ENCODE measurements at places on chromosomes 2 and 18.

- peak; percentile 65 for DNase-seq
Observed at GRCh38 chr2:97718051-97718882, 4.9 kb downstream of the ZAP70 start.

DNA sequence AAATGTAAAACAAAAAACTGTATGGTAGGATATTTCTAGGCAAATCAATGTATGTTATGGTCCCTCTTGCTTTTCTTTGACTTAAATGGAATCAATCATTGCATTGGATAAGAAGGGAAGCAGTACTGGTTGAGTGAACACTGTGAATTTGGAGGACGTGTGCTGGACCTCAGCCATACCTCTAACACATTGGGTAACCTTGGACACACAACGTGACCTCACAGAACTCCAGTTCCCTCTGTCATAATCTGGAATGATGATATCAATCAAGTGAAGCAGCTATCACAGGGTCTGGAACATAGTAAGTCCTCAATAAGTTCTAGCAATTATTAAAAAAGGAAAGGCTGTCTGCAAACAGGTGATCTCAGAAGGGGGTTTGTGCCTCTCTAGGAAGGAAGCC lies 474.9 kb upstream of the TCF4 start:
- no peak for DNase-seq

DNA sequence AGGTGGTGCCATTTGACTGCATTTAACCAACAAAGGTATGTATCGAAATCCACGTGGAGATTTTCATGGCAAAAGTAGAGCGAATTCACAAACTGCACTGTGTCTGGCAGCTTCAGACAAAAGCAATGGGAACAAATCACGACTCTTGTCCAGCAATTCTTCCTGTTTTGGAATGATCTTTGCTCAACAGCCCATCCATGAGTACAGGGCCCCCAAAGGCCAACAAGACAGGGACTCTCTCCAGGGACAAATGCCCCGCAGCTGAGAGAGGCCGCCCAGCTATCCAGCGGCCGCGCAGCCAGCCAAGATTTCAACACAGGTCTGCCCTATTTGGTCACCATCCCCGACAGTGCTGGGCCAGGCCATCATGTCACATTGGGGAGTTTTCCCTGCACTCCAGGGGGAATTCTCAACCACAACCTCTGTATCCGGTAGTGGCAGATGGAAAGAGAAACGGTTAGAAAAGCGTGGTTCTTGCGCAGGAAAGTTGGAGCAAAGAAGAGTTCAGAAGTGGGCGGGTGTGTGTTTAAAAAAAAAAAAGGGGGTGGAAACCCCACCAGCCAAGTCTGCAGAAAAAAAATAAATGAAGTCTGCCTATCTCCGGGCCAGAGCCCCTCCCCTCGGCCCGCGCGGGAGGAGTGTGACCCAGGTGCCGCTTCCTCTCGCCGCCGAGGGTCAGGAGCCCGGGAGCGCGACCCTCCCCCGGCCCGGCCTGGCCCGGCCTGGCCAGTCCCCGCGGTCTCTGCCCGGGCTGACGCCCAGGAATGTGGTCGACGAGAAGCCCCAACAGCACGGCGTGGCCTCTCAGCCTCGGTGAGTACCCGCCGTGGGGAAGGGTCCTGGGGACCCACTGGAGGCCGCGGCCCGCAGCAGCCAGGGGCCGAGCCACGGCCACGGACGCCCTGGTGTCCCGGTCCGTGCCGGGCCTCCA lies at the start of gene GYPC:
TSS of gene GYPC (plus strand) at position 659 of the 931 bp plus-strand sequence. CDS start at position 765, 106 bp downstream.
- peak; percentile 71 for DNase-seq

DNA sequence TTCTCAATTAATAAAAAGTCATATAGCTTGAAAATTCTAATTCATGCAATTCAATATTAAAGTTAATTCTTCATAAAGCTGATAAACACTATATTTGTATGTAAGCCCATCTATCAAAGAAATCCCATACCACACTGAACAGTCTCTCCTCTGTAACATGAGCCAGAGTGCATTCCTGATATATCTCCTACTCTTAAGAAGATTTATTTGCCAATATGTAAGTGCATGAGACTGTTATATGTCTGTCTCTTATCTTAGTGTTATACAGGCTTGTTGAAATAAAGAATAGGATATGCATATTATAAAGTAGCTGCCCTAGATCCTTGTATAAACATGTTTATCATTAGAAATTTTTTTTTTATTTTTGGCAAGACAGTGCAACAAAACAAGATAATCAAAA lies 40.4 kb upstream of the TTC32 start:
- DNase-seq: no peak

GRCh38 chr18:53780666-53781065 lies 443.8 kb downstream of the MBD2 start:
- no peak for DNase-seq

- DNase-seq: no peak
Observed at GRCh38 chr2:50408053-50408452, 623.9 kb downstream of the NRXN1 start.

GRCh38 chr2:7621018-7621814 lies 704.0 kb downstream of the RNF144A start:
- DNase-seq: no peak

GRCh38 chr2:233441161-233442027 lies 87.1 kb downstream of the DGKD start:
- DNase-seq: no peak

GRCh38 chr18:10949655-10950054 lies 199.7 kb downstream of the PIEZO2 start:
- DNase-seq: no peak

DNA sequence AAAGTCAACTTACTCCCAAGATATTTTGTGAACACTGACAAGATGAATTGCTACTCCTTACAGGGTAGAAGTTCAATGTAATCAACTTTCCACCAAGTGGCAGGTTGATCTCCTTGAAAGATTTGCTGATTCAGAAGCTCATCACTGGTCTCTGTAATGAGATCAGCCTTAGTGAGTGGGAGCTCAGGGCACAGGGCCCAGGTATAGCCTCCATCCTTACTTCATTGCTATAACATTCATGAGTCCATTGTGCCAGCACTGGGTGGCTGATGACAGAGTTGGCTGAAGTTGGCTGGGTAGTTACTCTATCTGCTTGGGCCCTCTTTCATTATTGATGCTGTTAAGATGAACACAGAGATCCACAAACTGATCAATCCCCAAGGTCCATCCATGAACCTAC lies 379.0 kb downstream of the IRS1 start:
- no peak for DNase-seq

DNA sequence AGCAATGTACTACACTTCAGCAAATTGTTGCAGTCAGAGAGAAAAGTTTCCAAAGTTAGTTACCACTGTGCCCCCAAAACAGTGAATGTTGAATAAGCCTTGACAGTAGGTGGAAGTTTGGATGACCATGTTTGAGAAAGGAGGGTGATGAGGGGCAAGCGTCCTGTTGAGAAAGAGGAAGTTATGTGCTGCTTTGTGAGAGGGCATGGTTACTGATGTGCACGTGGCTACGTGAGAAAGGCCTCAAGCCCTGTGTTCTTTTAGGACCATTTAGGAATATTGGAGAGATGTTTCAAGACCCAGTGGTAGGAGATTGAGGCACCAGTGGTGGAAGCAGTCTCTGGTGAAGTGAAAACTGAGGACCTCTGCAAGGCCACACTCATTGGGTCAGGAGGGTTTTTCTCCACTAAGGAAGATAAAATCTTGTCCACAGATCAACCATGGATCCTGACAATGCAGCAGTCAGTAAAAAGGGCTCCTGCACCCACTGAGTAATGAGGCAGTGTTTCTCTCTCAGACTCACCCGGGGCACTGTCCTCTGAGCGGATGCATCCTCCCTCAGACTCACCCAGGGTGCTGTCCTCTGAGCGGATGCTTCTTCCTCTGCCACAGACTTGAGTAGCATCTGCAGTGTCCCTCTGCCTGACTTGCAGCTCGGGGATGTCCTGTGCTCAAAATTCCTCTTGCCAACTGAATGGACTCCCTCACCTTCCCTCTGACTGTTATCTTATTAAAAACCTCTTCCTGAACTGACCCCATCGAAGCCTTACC lies 34.7 kb upstream of the ACTR3 start:
- no peak for DNase-seq

DNA sequence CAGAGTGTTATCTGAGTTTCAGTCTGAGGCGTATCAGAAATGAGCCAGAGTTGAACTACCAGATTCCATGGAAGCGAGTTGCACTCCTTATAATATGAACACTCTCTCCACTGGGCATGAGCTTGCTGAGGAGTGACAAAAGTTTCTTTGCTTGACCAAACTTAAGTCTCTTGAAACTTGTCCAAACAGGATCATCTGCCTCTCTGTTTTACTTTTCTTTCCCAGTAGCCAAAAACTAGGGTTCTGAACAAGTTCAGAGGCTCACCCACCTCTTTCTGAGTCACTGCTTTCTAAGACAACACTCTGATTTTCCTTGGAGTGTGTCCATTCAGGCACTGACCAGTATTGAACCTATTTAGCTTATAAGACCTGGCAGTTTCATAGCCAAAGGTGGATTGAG lies 233.2 kb upstream of the TCF4 start:
- DNase-seq: no peak

DNA sequence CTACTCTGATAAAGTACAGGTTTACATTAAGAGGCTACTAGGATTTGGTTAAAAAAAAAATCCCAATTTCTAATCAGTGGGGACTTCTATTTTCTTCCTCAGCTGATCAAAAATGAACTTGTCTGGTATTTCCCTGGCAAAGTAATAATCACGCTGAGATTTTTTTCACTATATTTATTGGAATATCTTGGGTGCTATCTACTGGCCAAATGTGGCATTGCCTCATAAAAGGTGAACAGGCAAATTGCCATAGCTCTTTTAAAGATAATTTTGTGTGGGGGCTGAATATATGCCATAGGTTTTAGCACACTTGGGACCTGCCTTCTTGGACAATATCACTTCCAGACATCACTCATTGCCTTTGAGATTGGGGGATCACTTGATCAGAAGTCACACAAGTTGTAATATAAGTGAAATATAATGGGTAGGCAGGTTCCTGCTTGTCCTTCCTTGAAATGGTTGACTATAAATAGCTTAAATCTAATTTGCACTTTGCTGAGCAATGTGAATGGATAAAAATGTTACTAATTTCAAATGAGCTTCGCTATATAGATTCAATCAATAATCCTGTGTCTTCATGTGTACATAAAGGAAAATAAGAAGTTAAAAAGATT lies 7.0 kb upstream of the NXPH2 start:
- DNase-seq: peak; percentile 50

DNA sequence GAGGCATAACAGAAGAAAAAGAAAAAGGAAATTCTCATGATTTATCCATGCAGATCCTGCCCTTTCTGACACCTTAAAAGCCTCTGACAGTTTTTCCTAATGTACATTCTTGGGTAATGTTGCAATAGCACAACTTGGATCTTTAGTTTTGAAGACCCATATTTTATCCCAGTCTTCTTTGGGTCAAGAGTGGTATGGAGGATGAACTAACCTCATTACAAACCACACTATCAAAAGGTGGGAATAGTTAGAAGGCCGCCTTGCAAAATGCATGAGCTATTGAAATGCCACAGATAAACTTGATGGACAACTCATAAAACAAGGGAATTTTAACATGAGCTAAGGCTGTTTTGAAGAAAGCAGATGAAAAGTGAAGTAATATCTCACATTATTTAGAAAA lies 1479.8 kb upstream of the ACVR2A start:
- DNase-seq: no peak

- peak; percentile 41 for DNase-seq
Observed at GRCh38 chr2:170354855-170355780, 177.2 kb downstream of the MYO3B start.
